ENCODE measurements at places on chromosomes 7 and 10.
A peak's percentile ranks its signal among the peaks of the same experiment; 100 is the strongest.

DNA sequence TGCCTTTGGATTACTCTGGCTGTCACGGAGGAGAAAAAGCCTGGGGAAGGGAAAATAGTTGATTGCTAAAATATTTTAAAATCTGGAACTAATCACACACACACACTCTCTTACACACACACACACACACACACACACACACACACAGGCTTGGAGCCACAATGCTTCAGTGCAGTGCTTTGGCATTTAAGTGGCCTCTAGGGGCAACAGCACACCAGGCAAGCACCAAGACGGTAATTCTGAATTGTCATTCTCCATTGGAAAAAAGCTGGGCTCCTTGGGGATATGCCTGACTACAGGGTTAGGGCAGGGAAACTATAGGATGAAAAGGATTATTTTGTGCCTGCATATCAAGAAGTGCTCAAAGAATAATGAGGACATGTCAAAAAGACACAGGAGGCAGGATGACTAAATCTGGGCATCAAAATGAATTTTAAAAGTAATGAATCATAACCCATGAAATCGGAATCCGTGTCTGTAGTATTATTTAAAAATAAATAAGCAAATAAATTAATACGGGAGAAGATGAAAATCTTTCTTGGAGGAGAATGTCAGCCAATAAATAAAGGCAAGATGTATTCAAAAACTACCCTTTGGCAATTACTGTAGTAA is 30.4 kb upstream of the DDC start:
- peaks cover 31% of the 10 kb centered on the region for H3K4me1 ChIP-seq
- H3K4me3 ChIP-seq: no peak overlapping the region
- no peak overlapping the region for H3K27ac ChIP-seq
- no peaks in the 10 kb centered on the region for H3K27me3 ChIP-seq

GRCh38 chr7:151411551-151411950 is 1.7 kb upstream of the WDR86 start:
- H3K36me3 ChIP-seq: no peaks in the 10 kb centered on the region
- no peak overlapping the region for H3K27ac ChIP-seq
- DNase-seq: peak; percentile 64
- H3K4me3 ChIP-seq: no peak overlapping the region

DNA sequence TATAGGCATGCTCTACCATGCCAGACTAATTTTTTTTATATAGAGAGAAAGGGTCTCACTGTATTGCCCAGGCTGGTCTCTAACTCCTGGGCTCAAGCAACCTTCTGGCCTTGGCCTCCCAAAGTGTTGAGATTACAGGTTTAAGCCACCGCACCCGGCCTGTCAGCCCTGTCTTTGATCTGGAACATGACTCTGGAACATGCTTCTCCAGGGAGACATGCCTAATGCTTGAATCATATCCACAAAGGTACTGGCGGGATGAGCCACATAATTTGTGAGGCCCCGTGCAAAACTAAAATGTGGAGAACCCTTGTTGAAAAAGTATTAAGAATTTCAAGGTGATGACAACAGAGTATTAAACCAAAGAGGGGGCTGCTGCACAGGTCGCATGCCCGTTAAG is 282.8 kb downstream of the ARHGAP12 start:
- H3K4me3 ChIP-seq: no peak overlapping the region
- H3K4me1 ChIP-seq: no peaks in the 10 kb centered on the region
- no peak overlapping the region for H3K27ac ChIP-seq

DNA sequence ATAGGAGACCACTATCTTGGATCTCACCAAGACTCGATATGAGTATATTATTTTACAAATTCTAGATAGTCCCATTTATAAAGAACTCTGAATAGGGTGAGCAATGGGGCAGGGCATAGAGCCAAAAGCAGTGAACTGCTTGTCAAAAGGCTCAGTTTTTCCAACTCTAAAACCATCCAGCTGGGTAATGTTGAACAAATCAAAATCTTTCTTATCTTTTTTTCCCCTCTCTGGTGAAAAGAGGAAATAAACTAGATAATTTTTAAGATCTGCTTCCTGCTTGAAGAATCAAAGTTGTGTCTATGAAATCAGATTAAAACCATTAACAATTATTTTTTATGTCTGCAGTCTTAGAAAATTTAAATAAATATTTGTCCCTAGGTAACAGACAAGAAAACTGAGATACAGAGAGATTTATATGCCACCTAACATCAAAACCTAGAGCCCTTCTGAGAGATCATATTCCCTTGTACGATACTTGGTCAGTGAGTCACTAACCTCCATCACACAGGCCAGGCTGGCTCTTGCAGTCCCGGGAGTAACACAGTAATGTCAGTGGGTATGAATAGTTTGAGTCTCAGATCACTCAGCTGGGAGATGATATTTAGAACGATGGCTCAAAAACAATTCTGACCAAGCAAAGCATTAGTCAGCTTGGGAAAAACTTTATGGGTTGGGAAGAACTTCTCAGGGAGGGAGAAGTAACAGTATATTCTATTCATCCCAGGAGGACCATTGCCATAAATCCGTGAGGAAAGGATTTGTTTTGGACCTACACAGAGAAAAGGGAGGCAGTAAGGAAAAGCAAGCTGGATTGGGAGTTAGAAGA is 178.8 kb downstream of the REEP3 start:
- no peak for DNase-seq
- H3K4me3 ChIP-seq: no peak overlapping the region
- peaks cover 20% of the 10 kb centered on the region for H3K4me1 ChIP-seq
- no peaks in the 10 kb centered on the region for H3K36me3 ChIP-seq

GRCh38 chr10:70592746-70593512 is 9.6 kb downstream of the PRF1 start:
- no peak for DNase-seq
- no peaks in the 10 kb centered on the region for H3K36me3 ChIP-seq
- no peak overlapping the region for H3K4me3 ChIP-seq
- H3K27me3 ChIP-seq: no peaks in the 10 kb centered on the region

- H3K27me3 ChIP-seq: no peaks in the 10 kb centered on the region
- H3K27ac ChIP-seq: no peak overlapping the region
- H3K4me1 ChIP-seq: peaks cover 12% of the 10 kb centered on the region
Observed at GRCh38 chr7:18317941-18318340, 177.6 kb upstream of the HDAC9 start.

GRCh38 chr10:111556666-111557065 is 479.8 kb downstream of the ADRA2A start:
- no peaks in the 10 kb centered on the region for H3K27me3 ChIP-seq
- H3K4me3 ChIP-seq: no peak overlapping the region
- no peak for DNase-seq

GRCh38 chr10:1044146-1044545 is 4.8 kb downstream of the IDI1 start:
- peak overlapping the region; percentile 82 for H3K27ac ChIP-seq
- peaks cover 43% of the 10 kb centered on the region for H3K36me3 ChIP-seq
- peak overlapping the region; percentile 19 for H3K4me3 ChIP-seq
- H3K27me3 ChIP-seq: no peaks in the 10 kb centered on the region

GRCh38 chr10:103276251-103276895 is 565 bp upstream of the INA start:
- H3K27me3 ChIP-seq: no peaks in the 10 kb centered on the region
- peak overlapping the region; percentile 30 for H3K4me3 ChIP-seq
- H3K36me3 ChIP-seq: no peaks in the 10 kb centered on the region
- DNase-seq: no peak
- peaks cover 22% of the 10 kb centered on the region for H3K4me1 ChIP-seq

DNA sequence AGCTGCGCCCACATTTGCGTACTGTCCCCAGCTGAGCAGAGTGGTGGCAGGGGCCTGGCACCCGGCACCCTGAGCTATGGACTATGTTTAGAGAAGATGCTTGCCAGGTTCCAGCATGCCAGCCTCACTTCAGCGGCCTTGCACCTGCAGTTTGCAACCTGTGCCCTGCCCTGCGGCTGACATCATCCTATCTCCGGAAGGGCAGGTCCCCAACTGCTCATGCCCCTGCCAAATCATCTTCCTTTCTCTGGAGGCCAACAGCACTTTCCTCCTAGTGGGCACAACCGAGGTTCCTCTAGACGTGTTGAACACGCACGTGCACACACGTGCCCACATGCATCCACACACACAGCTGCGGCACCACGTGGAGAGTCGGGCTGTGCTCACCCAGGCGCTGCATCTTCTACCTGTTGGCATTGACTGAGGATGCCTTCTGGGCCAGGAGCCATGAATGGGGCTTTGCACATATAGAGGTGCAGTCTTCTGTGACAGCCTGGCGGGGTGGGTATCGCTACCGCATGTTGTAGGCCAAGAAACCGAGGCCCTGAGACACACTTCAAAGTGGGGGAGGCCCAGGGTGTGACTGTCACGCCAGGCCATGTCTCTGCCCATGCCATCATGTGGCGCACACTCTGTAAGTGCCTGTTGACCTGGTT is 24.5 kb downstream of the CNPY1 start:
- H3K36me3 ChIP-seq: no peaks in the 10 kb centered on the region
- H3K4me1 ChIP-seq: no peaks in the 10 kb centered on the region
- no peak overlapping the region for H3K27ac ChIP-seq
- DNase-seq: no peak
- no peak overlapping the region for H3K4me3 ChIP-seq

GRCh38 chr7:2387897-2388636 is 15.3 kb upstream of the CHST12 start:
- H3K36me3 ChIP-seq: no peaks in the 10 kb centered on the region
- H3K27me3 ChIP-seq: no peaks in the 10 kb centered on the region
- peaks cover 5% of the 10 kb centered on the region for H3K4me1 ChIP-seq
- H3K4me3 ChIP-seq: no peak overlapping the region
- no peak for DNase-seq

GRCh38 chr7:18087687-18088078 is 60.0 kb upstream of the PRPS1L1 start:
- peaks cover 15% of the 10 kb centered on the region for H3K4me1 ChIP-seq
- H3K4me3 ChIP-seq: peak overlapping the region; percentile 44
- H3K36me3 ChIP-seq: no peaks in the 10 kb centered on the region
- H3K27me3 ChIP-seq: peaks cover 24% of the 10 kb centered on the region

DNA sequence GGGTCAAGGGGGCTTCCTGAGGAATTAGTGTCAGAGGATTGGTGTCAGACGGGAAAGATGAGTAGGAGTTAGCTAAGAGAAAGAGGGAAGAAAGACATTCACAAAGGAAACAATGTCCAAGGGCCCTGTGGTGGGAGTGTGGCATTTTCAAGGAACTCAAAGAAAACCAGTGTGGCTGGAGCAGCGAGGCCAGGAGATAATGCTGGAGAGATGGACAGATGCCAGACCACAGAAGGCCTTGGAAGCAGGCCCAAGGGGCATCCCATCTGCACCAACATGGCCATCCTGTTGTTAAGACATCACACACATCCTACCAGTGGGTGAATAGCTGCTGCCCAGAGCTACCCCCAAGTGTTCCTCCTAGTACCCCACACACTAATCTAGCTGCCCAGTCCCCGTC is 36.1 kb upstream of the CUL1 start:
- no peak for DNase-seq
- H3K4me1 ChIP-seq: no peaks in the 10 kb centered on the region
- no peak overlapping the region for H3K27ac ChIP-seq

- no peak overlapping the region for H3K27ac ChIP-seq
- DNase-seq: no peak
- H3K4me3 ChIP-seq: no peak overlapping the region
- H3K4me1 ChIP-seq: no peaks in the 10 kb centered on the region
- H3K27me3 ChIP-seq: no peaks in the 10 kb centered on the region
Observed at GRCh38 chr10:120086066-120086465, 193.5 kb downstream of the SEC23IP start.

DNA sequence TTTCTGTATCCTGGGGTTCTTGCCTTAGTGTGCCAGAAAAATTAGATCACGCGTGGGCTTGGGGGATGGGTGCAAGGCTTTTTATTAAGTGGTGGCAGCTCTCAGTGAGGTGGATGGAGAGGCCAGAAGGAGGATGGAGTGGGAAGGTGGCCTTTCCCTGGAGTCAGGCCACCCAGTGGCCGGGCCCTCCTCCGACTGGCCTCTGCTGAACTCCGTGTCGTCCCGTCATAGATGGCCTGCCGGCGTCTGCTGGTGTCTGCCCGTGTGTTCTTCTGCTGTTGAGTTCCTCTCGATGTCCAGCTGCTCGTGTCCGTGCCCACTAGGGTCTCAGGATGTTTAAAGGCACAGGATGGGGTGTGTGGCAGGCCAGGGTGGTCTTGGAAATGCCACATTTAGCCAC is 4.0 kb upstream of the ZNF746 start:
- H3K4me3 ChIP-seq: no peak overlapping the region
- no peak for DNase-seq
- H3K36me3 ChIP-seq: no peaks in the 10 kb centered on the region
- H3K27ac ChIP-seq: no peak overlapping the region

- H3K27me3 ChIP-seq: no peaks in the 10 kb centered on the region
- no peak overlapping the region for H3K4me3 ChIP-seq
- H3K27ac ChIP-seq: peak overlapping the region; percentile 70
- DNase-seq: no peak
- peaks cover 6% of the 10 kb centered on the region for H3K4me1 ChIP-seq
- H3K36me3 ChIP-seq: no peaks in the 10 kb centered on the region
Observed at GRCh38 chr7:54823776-54824175, 64.8 kb upstream of the SEC61G start.

DNA sequence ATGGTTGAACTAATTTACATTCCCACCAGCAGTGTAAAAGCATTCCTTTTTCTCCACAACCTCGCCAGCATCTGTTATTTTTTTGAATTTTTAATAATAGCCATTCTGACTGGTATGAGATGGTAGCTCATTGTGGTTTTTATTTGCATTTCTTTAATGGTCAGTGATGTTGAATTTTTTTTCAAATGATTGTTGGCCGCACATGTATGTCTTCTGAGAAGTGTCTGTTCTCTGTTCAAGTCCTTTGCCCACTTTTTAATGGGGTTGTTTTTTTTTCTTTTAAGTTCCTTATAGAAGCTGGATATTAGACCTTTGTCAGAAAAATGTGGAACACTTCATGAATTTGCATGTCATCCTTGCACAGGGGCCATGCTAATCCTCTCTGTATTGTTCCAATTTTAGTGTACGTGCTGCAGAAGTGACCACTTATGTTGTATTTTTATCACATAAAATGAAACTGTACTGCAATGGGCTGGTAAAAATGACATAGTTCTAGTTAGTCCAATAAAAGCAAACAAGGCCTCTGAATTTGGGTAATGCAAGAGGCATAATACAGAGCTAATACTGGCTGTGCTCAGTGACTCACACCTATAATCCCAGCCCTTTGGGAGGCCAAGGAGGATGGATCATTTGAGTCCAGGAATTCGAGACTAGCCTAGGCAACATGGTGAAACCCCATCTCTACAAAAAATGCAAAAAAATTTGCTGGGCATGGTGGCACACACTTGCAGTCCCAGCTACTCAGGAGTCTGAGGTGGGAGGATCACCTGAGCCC is 70.3 kb downstream of the ABI1 start:
- peaks cover 71% of the 10 kb centered on the region for H3K4me1 ChIP-seq
- no peak overlapping the region for H3K4me3 ChIP-seq
- H3K27me3 ChIP-seq: no peaks in the 10 kb centered on the region
- peaks cover 14% of the 10 kb centered on the region for H3K36me3 ChIP-seq
- no peak overlapping the region for H3K27ac ChIP-seq

DNA sequence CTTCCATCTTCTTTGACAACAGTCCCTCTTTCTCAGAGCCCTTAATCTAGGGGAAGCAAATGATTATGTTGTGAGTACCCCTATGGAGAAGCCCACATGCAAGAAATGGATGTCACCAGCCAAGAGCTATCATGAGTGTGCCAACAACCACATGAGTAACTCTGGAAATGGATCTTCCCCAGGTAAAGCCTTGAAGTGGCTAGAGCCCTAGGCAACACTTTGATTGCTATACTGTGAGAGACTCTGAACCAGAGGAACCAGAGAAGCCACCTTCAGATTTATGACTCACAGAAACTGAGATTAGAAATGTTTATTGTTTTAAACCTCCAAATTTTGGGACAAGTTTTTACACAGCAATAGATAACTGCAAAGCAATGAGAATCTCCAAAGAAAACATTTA is 60.9 kb upstream of the COL1A2 start:
- no peaks in the 10 kb centered on the region for H3K4me1 ChIP-seq
- no peaks in the 10 kb centered on the region for H3K27me3 ChIP-seq
- no peaks in the 10 kb centered on the region for H3K36me3 ChIP-seq
- DNase-seq: no peak
- no peak overlapping the region for H3K27ac ChIP-seq

GRCh38 chr10:8766899-8767298 is 712.4 kb downstream of the GATA3 start:
- DNase-seq: no peak
- no peak overlapping the region for H3K4me3 ChIP-seq
- H3K4me1 ChIP-seq: no peaks in the 10 kb centered on the region

All from spleen (tissue), 13 donors.